Activated T-cell treated with anti-CD3 and anti-CD28 coated beads, Interleukin-2, amount 50 U/mL, for 1 hour (primary cell): ENCODE measurements at places on chromosomes 2 and 18.

GRCh38 chr18:23833714-23834113, 144.5 kb downstream of the LAMA3 start:
- no peak for DNase-seq

GRCh38 chr2:25400576-25401216, 59.0 kb upstream of the DNMT3A start:
- DNase-seq, result no peak

- peak; percentile 34 for DNase-seq
Measured at GRCh38 chr2:236343400-236344161, 79.4 kb upstream of the ASB18 start.

DNA sequence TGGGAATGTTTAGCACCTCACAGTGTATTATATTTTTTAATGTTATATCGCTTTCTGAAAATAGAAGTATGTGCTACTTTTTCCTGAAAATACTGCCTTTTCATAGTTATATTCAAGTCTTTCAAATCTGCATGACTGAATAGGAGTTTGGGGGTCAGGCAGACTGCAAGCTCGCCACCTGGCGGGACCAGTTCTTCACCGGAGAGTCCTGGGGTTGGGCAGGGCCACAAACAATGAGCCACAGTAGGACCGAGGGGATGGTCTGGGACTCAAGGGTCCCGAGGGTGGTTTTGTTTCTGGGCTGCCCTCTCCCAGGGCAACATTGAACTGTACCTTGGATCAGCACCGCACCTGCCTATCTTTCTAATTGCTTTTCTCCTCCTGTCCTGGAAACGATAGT, 70.6 kb downstream of the VWA3B start:
- no peak for DNase-seq

GRCh38 chr2:70442301-70443077, 111.1 kb downstream of the TGFA start:
- no peak for DNase-seq

GRCh38 chr2:176599796-176600485, 330.7 kb downstream of the MTX2 start:
- no peak for DNase-seq

GRCh38 chr2:160331258-160332025, 131.4 kb upstream of the ITGB6 start:
- no peak for DNase-seq

GRCh38 chr2:47008381-47009252, 93.0 kb upstream of the MCFD2 start:
- no peak for DNase-seq

DNA sequence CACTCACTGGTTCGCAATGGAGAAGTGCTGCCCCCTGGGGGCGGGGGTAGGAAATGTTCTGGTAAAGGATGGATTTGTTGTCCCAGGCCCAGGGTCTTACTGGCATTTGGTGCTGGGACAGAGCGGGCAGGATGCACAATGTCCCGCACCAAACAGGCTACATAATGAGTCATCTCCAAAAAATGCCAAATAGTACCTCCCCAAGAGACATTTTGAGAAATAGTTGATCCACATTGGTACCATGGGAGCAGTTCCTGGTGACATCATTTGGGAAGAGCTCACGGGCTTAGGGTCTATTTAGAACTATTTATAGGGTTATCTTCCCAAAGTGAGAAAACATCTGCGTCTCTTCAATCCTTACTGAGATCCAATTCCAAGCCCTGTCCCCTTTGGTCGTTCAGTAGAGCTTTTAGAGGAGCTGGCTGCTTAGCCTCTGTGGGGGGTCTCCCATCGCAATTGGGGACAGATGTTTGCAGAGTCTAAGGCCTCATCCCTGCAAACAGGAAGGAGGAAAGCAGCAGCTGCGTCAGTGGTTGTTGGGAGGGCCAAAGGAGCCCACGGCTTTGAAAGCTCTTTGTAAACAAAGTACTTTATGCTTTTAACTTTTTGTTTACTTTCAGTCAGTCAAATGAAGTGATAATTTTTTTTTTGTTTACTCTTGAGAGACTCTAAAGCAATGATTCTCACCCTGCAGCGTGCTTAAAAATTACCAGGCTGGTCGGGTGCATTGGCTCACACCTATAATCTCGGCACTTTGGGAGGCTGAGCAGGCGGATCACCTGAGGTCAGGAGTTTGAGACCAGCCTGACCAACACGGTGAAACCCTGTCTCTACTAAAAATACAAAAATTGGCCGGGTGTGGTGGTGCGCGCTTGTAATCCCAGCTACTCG, 49.3 kb downstream of the GREB1 start:
- peak; percentile 53 for DNase-seq
